ENCODE measurements at places on chromosomes 1 and 21.

DNA sequence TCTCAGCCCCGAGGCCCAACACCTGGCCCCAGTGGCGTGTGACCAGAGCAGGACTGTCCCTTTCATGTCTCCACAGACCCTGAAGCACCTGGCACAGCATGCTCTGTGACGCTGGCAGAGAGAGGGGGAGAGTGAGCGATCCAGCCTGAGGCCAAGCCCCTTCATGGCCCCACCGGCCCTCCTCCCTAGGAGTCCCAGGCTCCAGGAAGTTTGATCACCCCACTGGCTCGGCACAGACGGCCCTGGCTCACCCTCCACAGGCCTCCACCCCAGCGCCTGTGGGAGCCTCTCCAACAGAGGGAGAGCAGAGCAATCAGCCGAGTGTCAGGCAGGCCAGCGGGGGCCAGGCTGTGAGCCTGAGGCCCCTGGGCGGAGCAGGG lies 11.0 kb downstream of the SH3BGRL3 start:
- DNase-seq: no peak

GRCh38 chr1:209723756-209724693 lies 19.4 kb downstream of the HSD11B1 start:
- peak; percentile 43 for DNase-seq

DNA sequence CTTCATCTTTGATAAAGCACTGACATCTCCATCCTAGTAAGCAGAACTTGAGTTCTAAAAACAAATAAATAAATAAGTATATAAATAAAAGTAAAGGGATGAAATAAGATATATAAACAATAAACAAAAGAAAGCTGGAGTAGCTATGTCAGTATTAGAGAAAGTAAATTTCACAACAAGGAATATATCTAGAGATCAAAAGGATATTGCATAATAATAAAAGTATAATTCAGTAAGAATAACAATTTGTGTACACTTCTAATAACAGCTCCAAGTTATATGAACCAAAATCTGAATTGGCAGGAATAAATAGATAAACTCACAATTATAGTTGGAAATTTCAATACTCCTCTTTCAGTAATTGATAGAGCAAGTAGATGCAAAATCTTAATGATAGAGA lies 9.8 kb upstream of the CENPF start:
- DNase-seq: no peak

DNA sequence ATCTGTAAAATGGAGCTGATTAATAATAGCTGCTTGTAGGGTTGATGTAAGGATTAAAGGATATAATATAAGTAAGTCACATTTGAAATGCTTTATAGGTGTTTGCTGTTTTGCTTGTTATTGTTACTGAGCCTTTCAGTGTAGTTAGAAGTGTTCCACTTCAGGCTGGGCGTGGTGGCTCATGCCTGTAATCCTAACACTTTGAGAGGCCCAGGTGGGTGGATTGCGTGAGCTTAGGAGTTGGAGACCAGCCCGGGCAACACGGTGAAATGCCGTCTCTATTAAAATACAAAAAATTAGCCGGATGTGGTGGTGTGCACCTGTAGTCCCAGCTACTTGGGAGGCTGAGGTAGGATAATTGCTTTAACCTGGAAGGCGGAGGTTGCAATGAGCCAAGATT lies 12.2 kb downstream of the TRNAU1AP start:
- DNase-seq: no peak

DNA sequence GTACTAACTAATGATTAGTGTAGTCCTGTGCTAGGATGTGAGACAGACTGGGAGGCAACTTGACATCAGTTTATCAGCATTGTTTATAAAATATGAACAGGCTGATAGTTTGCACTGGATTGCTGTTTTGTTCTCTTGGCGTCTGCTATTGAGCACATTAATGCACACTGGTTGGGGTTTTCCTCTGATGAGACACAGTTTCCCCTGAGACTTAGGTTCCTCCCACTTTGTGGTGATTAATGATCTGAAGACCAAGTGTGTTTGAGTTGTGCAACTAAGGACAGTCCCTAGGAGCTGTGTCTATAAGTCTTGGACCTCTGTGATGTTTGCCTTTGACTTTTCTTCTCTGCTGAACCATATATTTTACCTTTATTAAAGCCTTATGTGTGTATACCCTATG lies 1015.4 kb downstream of the AMY1C start:
- DNase-seq: no peak

DNA sequence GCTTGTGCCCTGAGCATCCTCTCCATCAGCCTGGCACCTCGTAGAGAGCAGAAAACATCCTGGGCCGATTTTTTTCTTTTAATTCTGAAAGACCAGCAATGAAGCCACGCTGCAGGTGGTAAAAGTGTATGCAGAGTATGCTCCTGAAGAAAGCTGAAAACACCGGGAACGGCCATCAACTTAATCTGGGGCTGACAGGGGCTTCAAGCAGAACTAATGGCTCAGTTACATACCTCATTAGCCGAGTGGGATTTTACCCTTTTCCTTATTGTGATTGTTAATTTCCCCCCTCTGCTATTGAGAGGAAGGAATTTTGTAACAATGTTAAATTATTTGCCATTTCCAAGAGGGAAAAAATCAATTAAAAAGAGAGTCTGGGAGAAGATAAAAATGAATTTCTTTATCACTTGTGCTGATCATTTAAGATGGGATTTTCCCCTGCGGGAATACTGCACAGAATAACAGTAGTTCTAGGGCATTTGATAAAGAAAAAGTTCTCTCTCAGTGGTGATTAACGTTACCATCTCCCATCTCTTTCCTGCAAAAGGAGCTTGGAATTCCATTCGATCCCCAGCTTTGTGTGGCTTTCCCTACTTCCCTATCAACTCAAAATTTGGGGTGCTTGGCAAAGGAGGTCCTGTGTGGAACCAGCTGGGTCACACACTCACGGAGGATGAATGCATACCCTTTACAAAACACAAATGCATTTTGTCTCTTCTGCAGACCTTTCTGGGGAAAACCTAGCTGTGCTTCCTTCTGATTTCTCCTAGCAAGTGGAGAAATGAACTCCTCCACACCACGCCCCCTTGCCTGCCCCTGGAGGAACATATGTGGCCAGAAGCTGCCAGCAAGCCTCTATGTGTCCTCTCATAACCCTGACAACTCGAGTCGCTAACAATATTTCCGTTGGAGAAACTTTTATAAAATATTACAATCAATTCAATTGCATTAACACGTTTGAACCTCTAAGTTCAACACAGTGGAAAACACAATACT lies 70.9 kb downstream of the RRAGC start:
- DNase-seq: no peak

- no peak for DNase-seq
Observed at GRCh38 chr1:198833706-198834503, 195.1 kb downstream of the PTPRC start.

- no peak for DNase-seq
Observed at GRCh38 chr1:226722901-226723656, 16.0 kb downstream of the ITPKB start.
